ENCODE measurements at places on chromosomes 13 and 19.

GRCh38 chr13:28476919-28477708 lies 17.8 kb downstream of the FLT1 start:
- DNase-seq = no peak

GRCh38 chr19:58084596-58085347 lies 13.3 kb downstream of the ZSCAN18 start:
- DNase-seq = no peak

GRCh38 chr19:49894011-49894664 lies 2.5 kb downstream of the IL4I1 start:
- DNase-seq = no peak

DNA sequence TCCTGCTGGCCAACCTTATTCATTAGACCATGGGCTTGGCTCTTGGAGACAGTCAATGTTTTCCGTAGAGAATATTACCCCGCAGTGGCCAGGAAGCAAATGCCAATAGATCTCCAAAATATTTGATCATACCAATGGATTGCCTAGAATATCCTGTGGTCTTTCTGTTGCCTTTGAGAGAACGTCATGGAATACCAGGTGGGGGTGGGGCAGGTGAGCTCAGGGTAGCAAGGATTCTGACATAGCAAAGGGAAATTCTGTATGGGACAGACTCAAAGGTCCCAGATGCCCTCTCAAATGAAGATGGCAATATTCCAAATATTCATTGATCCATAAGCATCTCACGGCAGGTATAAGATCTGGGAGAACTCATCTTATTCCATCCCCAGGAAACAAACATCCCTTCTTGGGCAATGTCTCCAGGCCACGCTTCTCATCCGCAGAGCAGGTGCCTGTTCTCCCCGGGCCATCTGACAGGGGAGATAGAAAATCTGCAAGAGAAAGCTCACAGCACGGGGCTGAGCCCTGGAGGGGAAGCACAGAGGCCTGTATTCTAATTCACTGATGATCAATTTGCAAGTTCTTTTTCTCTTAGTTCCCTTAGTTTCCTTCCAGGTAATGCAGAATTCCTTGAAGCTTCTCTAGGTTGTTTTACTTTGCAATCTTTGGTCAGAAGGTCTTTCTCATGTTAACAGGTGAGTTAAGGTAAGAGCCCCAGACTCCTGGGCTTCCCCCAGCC lies 69.6 kb upstream of the TSHZ3 start:
- no peak for DNase-seq

GRCh38 chr13:94419925-94420305 lies 59.6 kb downstream of the DCT start:
- DNase-seq = no peak

- DNase-seq = no peak
These were observed 5.0 kb downstream of the CLEC11A start for GRCh38 chr19:50728084-50728737.

- DNase-seq = no peak
These were observed 1.8 kb upstream of the TM6SF2 start for GRCh38 chr19:19274716-19275565.

GRCh38 chr19:18883526-18884304 lies 12.2 kb downstream of the CERS1 start:
- no peak for DNase-seq

DNA sequence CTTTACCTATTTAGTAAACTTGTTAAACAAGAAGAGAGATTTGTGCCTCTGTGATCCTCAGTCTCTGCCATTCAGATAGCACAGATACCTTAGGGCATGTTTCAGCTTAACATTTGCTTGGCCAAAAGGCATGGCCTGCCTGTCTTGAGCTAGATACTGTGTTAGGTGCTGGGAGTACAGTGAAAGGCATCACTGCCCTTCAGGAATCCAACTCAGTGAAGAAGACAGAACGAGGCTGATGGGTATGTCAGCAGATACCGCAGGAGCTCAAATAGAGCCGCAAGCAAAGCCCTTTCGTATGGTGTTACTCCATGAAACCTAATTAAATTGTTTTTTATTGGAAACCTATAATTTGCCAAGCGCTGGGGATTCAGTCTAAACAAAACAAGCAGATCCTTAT lies 12.9 kb downstream of the ZNF507 start:
- DNase-seq = no peak

GRCh38 chr13:49292742-49293486 lies 45.2 kb downstream of the CDADC1 start:
- DNase-seq = no peak

- no peak for DNase-seq
These were observed 12.1 kb downstream of the PRR22 start for GRCh38 chr19:5772416-5772815.

- DNase-seq = no peak
These were observed 35.9 kb upstream of the MPHOSPH8 start for GRCh38 chr13:19597523-19597922.

DNA sequence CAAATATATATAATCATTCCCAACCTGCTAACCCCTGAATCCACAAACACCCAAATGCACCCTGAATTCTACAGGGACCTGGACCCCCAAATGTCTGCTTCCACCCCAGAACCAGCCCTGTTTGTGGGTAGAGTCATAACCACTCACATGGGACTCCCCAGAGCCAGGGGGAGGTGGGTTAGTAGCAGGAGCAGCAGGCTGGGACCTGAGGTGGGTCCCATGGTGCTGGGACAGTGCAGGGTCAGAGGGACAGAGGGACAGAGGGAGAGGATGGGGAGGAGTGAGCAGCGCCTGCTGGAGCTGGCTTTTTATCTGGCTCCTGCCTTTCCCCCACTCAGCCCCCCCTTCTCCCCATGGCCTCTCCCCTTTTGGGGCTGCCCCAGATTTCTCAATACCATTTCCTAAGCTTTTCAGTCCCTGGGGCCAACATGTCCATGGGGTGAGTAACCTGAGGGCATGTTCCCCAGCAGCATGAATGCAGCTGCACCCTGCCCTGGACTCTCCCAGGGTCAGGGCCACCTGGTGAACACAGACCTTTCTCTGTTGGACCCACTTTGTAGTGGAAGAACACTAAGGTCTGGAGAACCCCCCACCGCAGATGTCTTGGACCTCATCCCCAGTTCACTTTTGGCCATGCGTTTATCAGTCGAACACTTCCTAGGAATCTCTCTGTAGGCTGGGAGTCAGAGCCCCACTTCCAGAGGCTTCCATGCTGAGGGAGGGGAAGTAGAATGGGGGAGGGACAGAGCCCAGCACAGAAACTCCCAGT lies at the start of gene C3:
C3 (minus strand) TSS at position 282 of the 769 bp plus-strand sequence; CDS start at position 221, 61 bp downstream.
- no peak for DNase-seq

DNA sequence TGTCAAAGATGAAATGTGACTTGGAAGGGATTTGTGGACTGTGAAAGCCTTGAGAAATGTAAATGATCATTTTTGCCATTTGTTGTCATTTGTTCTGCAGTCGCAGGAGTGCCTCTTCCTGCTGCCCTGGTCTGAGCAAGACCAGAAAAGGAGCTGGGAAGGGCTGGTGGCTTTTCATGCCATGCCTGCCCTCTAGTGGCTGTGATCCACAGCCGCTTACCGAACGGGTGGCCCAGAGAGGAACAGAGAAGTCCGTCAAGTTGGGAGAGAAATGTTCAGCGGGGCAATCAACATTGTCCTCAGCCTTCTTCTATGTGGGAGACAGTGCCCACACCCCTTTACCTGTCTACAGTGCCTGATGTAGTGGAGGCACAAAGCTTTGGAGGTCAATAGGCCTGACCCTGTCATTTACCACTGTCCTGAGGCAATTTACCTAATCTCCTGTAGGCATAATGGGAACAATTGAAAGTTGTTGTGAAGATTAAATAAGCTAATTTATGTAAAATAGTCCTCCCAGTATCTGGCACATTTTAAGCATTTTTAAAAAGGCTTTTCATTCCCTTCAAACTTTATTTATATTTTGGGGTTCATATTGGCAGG lies 224.5 kb downstream of the B3GLCT start:
- DNase-seq = peak; percentile 82

DNA sequence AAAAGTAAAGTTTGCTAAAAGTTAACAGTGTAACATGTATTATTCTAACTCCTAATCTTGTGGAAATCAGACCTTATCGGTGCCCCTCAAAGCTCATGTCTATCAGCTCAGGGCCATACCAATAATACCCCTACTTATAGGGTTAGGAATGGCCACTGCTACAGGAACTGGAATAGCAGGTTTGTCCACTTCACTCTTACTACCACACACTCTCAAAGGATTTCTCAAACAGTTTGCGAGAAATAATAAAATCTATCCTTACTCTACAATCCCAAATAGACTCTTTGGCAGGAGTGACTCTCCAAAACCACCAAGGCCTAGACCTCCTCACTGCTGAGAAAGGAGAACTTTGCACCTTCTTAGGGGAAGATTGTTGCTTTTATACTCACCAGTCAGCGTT lies 1677.7 kb downstream of the OLFM4 start:
- DNase-seq = no peak

GRCh38 chr13:28245465-28245864 lies 107.1 kb downstream of the PAN3 start:
- DNase-seq = no peak

- DNase-seq = no peak
These were observed 14.1 kb downstream of the SLC27A5 start for GRCh38 chr19:58497634-58498170.

DNA sequence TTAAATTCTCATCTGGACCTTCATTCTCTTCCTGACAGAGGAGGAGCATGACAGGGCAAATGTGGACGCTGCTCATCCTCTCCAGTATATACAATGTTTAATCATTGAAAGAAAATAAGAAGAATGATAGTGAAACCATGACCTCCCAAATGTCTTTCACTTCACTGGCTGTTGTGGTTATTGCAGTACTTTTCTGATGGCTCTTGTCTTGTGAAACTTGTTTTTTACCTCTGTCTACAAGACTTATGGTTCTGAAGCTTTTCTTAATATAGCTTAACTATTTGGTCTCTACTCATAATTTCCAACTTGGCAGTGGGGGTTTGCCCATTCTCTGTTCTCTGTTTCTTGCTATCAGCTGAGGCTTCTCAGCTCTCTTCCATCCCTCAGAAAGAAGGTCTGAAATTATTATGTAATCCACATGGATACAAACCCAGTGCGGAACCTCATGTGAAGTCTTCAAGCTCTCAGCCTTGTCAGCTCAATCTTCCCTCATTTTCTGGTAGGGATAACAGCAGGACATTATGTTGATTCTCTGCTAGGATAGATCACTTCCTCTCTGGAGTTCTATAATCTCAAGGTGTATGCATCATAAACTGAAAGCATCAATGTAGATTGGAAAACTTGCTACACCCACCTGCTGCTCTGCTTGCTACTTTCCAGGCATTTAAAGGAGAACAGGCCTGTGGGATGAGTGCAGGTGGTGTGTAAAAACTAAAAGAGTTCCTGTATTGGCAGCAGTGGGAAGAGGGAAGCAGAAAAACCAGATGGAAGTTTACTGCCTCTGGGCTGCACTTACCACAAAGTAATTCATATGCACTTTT lies 250.3 kb upstream of the HTR2A start:
- no peak for DNase-seq

DNA sequence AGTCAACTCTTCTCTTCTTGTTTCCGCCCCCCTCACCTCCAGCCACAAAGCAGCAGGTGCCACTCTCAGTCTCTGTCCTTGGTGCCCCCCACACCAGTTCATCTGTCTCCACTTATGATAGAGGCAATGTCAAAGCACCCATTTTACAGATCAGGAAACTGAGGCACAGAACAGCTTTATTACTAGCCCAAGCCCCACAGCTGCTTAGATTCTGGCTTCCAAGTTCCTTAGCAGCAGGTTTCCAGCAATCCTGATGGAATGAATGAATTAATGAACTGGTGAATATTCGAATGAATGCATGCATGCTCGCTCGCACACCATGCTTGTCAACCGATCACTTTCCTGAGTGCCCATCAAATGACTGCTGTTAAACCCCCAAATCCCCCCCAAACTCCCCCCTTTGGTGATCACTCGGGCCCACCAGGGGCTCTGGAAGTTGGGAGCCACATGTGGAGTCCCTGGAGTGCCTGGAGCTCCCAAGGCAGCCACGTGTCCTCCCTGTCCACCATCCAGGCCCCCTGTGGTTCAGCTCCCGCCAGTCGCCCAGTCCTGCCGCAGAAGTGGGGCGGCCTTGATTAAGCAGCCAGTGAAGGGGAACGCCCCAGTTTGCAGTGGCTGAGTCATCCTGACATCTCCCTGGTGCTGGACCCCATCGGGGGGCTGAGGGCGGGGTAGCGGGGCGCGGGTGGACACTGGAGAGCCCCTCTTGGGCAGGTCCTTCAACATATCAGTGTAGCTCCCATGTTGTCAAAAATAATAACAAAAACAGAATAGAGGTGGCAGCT lies 6.8 kb downstream of the PTPRS start:
- no peak for DNase-seq

DNA sequence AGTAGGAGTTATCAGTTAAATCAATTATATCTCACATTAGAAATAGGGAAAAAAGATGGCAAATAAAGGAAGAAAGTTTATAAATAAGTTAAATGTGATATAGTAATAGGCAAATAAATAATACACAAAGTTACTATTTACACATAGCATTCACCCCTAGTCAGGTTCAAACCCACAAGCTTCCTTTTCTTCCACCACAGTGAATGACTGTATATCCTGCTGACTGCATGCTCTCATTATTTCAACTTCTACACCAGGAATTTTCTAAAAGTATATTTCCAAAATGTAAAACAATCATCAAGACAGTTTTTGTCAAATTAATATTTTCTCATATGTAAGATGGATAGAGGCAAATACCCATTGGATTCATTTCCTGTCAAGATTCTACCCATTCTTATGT lies 548.6 kb upstream of the SLITRK5 start:
- DNase-seq = no peak

GRCh38 chr13:23322353-23323336 lies 110.9 kb downstream of the SACS start:
- DNase-seq = no peak
